ENCODE measurements at places on chromosomes 3 and 15. TPM values are rescaled to one million over a fixed set of nuclear protein-coding genes. Genes with fewer than 3 reads are reported as not detected.

The DPPA2 gene
- 10.3 TPM for total RNA-seq

The SPATA12 gene
- not detected for total RNA-seq

The CCNB2 gene
- 103 TPM for total RNA-seq

The HDGFL3 gene
- total RNA-seq = 68.0 TPM

The FRG2C gene
- total RNA-seq = not detected

The IL17RD gene
- 33.4 TPM for total RNA-seq

The ADAMTS9 gene
- total RNA-seq = 5.6 TPM

The ADAMTS7 gene
- total RNA-seq = 14.3 TPM

The CCNL1 gene
- 41.1 TPM for total RNA-seq

The PLSCR2 gene
- total RNA-seq = 5.1 TPM

The GASK1A gene
- total RNA-seq = 4.5 TPM

The TNFAIP8L3 gene
- 0.28 TPM for total RNA-seq

The DNAJA4 gene
- total RNA-seq = 0.03 TPM

The ZNF662 gene
- not detected for total RNA-seq

The STAB1 gene
- 0.52 TPM for total RNA-seq

The LDHAL6B gene
- not detected for total RNA-seq

The HCLS1 gene
- total RNA-seq = 0.48 TPM

The TMEM212 gene
- not detected for total RNA-seq

The SETMAR gene
- total RNA-seq = 8.2 TPM

The GABRG3 gene
- total RNA-seq = 0.42 TPM

The TBL1XR1 gene
- 119 TPM for total RNA-seq
